ENCODE measurements at places on chromosomes 3 and 15. TPM values are rescaled to one million over a fixed set of nuclear protein-coding genes. Genes with fewer than 3 reads are reported as not detected.

The ZNF501 gene
- 2.8 TPM for total RNA-seq

The C3orf85 gene
- total RNA-seq = not detected

The FAM81A gene
- total RNA-seq = 2.2 TPM

The ITIH1 gene
- not detected for total RNA-seq

GRCh38 chr15:60215225-60215963, 182.4 kb downstream of the ANXA2 start:
- H3K4me3 ChIP-seq = no peak overlapping the region
- H3K27ac ChIP-seq = no peak overlapping the region
- H3K4me1 ChIP-seq = no peaks in the 10 kb centered on the region
- DNase-seq = no peak

DNA sequence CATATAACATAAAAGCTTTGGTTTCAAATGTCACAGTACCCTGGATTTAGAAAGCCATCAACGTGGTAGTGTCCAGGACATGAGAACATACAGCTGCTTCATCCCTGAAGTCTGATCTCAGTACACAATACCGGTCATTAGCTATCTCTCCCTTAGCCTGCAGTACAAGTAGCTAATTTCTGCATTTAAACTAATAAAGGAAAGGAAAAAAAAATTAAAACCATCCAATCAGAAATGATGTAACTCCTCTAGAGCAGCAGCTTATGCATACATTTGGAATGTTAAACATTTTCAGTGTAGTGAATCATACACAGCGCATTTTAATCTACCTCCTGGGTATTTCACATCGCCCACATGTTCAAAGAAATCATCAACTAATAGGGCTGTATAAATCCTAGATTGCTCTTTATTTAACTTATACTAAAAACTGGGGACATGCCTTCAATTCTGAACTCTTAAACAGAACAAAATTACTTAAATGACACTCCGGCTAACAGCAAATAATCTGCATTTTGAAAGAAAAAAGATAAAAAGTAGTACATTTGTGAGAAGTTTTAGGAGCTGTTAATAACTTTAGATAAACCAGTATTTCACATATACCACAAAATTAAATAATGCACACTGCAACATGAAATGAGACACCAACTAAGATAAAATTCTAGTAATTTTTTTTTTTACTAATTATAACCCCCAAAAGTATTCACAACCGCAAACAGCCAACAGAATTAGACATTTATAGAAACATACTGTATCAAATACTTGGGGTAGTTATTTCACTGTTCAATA, 3.7 kb downstream of the IGF2BP2 start:
- no peak for DNase-seq
- H3K4me1 ChIP-seq = peaks cover 21% of the 10 kb centered on the region
- H3K27me3 ChIP-seq = peaks cover 77% of the 10 kb centered on the region
- no peak overlapping the region for H3K4me3 ChIP-seq
- H3K36me3 ChIP-seq = no peaks in the 10 kb centered on the region

DNA sequence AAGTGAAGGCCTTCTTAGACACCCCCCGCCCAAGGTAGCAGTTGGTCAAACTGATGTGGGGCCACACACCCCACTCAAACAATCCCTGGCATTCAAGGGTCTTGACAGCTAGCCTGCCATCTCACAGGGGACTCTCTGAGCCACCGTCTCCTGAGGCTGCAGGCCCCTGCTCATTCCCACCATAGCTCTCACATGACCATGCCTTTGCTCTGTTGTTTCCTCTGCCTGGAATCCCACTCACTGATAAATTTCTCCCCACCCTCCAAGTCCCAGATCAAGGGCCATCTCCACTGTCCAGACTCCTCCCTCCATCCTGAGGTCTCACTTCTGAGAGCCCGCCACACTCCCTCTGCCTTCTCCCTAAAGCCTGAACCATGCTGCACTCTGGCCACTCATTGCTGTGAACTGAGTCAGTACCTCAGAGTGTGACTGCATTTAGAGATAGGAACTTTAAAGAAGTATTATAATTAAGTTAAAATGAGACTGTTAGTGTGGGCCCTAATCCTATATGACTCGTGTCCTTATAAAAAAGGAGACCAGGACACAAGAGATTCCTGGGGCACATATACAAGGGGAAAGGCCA, 10.0 kb downstream of the WNT7A start:
- no peaks in the 10 kb centered on the region for H3K4me1 ChIP-seq
- H3K36me3 ChIP-seq = no peaks in the 10 kb centered on the region
- no peak overlapping the region for H3K4me3 ChIP-seq
- no peak overlapping the region for H3K27ac ChIP-seq
- H3K27me3 ChIP-seq = peaks cover 10% of the 10 kb centered on the region

DNA sequence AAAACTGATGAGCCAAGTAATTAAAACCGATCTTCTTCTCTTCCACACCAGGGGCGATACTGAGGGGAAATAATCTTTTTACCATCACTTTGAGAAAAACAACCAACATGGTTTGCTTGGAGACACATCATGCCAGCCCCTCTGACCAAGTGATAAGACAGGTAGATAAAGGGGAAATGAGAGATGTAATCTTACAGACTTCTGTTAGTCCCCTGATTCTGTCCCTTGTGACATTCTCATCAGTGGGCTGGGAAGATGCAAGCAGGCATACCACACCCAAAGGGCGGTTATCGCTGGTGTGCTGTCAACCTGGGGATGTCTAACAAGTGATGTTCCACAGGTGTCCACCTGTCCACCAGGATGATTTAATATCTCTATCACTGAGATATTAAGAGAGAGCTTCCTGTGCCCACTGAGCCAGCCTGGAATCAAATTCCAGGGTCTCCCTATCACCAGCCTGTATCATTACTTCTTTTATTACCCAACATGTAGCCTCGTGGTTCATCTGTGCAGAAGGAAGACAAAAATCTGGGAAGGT, 315.0 kb downstream of the FOXP1 start:
- no peak for DNase-seq
- no peak overlapping the region for H3K27ac ChIP-seq

DNA sequence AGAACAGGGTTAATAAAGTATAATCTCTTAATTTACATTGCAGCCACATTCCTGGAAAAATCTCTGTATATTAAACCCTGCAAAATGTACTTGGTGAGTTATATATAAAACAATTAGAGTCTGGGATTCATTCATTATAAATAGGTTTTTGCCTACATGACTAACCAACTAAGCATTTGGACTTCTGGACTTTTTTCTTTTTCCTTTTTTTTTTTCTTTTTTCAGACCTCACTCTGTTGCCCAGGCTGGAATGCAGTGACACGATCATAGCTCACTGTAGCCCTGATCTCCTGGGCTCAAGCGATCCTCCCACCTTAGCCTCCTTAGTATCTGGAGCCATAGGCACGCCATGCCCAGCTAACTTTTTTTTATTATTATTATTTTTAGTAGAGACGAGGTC, 4.5 kb downstream of the DNAJC13 start:
- H3K36me3 ChIP-seq = peaks cover 8% of the 10 kb centered on the region
- H3K4me3 ChIP-seq = no peak overlapping the region
- H3K27ac ChIP-seq = no peak overlapping the region
- H3K4me1 ChIP-seq = peaks cover 69% of the 10 kb centered on the region

- DNase-seq = no peak
- H3K4me1 ChIP-seq = no peaks in the 10 kb centered on the region
- no peaks in the 10 kb centered on the region for H3K27me3 ChIP-seq
- H3K36me3 ChIP-seq = no peaks in the 10 kb centered on the region
Measured at GRCh38 chr15:22224241-22224671, 143.9 kb downstream of the OR4M2 start.

- no peaks in the 10 kb centered on the region for H3K4me1 ChIP-seq
- no peaks in the 10 kb centered on the region for H3K27me3 ChIP-seq
- DNase-seq = no peak
- no peak overlapping the region for H3K27ac ChIP-seq
Measured at GRCh38 chr3:115845986-115846385, 222.7 kb downstream of the GAP43 start.
